ENCODE measurements at places on chromosomes 4 and X.

DNA sequence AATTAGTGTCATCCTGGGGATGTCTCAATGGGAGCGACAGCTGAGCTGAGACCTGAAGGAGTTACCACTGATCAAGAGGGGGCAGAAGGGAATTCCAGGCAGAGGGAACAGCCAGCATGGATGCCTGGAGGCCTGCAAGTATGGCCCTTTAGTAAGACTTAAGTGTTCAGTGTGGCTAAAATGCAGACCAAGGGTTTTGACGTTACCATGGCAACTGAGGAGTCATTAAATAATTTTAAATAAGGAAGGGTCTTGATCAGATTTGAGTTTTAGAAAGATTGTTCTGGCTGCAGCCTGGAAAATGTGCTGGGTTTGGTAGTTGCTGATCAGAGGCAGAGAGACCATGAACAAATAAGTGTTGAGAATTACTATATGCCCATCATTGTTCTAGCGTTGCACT lies 285.5 kb downstream of the USP46 start:
- DNase-seq = no peak

DNA sequence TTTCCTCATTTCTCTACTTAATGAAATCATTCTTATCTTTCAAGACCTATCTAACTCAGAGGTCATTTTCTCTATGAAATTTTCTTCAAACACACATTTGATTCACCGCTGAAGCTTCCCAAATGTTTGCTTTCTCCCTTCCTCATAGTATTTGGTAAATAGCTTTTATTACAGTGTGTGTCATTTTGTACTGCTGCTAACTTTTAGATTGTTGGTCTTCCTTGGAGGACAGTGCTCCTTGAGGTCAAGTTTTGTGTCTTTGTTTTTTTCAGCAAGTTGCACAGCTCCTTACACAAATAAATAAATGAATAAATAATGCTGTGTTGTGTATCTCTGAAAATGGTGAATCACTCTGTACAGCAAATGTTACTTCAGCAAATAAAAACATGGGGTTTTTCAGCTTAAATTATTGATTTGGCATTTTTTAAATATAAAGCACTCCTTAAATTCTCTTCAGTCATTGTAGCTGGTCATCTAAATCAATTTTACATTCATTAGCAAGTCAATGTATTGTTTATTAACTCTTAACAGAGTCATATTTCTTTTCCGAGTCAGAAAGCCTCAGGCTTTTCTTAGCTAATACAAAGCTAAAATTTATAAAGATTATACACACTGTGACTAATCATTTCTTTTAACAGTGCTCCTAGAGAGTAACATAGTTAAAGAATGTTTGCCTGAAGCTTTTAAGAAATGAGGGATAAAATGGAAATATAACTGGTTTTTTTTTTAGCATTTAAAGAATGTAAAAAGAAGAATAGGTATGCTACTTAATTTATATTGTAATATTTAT lies 30.1 kb upstream of the MAD2L1 start:
- DNase-seq = no peak

GRCh38 chr4:20895208-20895607 lies 194.9 kb downstream of the PACRGL start:
- DNase-seq = no peak

DNA sequence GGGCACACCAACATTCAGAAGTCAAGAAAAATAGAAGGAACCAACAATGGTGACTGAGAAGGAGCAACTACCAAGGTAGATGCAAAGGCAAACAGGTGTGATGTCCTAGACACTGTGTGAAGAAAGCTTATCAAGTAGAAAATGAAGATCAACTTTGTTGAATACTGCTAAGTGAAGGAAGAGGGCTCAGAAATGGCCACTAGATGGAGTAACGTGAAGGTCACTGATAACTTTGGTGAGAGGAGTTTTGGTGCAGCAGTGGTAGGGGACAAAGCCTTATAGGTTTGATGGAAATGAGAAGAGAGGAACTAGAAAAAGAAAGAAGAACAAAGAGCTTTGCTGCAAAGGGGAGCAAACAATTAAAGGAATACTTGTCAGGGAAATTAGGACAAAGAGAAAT lies 23.5 kb downstream of the OTC start:
- no peak for DNase-seq

DNA sequence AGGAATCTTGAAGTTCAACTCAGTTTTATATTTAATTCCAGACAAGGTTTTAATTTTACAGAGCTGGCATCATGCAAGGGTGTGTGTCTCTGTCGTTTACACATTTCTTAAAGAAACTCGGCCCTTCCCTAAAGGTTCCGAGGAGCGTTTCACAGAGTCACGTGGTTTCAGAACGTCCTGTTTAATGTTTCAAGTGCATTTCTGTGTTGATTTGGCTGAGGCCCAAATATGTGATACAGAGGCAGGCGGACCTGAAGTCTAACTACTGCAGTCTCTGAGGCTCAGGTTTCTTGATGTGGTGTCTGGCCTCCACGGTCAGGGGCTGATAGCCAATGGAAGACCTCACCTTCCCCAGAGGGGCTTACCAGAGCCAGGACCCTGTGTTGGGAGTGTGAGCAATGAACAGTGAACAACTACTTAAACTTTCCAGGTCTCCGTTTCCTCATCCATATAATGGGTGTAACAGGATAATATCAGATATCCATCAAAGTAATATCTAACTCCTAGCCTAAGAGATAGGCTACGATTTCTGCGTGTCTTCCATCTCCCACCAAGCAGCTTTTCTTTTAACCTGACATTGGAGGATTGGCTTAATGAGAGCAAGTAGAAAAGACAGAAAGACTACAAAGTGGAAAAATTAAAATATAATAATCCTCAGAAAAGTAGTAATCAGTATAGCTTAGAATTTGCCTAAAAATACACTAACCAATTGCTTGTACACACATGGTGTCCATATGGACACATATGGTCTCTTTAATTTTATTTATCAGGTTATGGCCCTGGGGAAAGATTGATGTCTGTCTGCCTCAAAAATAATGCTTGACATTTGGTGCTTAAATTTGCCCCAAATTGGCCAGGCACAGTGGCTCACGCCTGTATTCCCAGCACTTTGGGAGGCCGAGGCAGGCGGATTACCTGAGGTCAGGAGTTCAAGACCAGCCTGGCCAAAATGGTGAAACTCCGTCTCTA lies 50.0 kb upstream of the TRIM2 start:
- no peak for DNase-seq

DNA sequence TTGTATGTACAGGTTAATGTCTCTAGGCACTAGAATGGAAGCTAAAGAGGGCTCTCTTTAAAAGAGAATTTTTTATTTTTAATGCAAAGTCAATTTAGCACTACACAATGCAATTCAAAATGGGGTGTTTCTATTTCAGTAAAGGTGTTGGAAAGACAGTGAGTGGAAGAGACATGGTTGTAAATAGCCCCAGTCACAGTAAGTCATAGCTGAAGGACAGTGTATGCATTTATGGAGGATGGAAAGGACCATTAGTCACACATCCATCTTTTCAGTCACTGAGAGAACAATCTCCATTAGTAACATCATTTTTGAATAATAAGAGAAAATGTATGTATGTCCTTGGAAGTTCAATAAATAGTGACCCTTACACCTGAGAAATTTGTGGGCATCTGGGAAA lies 148.0 kb downstream of the PDHA2 start:
- DNase-seq = no peak

DNA sequence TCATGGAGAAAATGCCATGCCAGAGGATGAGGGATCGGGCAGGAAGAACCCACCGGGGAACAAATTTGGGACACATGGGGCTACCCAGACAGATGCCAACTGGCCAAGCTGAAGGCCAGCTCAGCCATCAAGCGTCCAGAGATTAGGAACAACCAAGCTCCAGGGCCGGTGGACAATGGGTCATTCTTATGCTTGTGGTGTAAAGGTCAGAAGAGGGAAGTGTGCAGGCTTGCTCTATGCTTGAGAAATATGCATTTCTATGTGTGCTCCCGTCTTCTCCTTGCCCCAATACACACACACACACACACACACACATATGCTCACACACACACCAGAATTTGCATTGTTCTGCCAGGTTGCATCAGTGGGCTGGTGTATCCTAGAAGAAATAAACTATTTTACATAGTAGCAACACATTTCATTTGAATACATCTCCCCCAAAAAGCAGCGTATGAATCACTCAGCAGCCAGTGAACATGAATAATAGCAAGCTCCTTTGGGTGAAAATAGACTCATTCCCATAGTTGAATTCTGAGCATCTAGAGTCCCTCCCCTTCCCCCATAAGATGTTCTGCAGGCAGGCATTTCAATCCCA lies 201.9 kb upstream of the PPARGC1A start:
- DNase-seq = no peak

DNA sequence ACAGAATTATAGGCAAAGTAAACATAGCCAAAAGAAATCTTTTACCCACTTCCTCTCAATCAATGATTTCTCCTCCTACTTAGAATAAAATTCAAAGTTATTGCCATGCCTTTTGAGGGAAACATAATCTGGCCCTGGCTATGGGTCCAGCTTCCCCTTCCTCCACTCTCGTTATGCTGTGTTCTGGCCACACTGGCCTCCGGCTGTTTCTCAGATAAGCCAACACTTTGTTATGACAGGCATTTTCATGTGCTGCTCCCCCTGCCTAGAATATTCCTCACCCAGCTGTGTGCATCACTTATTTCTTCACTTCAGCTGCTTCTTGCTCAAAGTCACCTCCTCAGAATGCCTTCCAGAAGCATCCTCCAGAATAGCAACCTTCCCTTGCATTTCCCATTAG lies 386.6 kb upstream of the AADAT start:
- DNase-seq = no peak

GRCh38 chr4:70997036-70997435 lies 3.6 kb downstream of the DCK start:
- DNase-seq = no peak

DNA sequence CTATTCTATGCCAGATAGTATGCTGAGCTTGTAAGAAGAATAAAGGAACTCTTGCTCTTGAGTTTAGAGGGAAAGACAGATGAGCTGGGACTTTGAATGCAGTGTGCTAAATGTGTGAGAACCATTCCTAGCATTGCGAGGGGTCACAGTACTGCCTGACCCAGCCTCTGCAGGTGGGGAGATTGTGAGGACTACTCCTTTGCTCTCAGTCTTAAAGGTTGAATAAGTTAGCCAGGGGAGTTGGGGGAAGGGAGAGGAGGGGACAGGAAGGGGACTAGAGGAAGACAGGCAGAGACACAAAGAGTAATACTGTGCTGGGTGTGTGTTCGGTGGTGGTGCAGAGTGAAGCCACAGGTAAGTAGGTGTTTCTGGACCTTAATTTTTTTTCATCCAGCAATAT lies 41.7 kb downstream of the DCUN1D4 start:
- no peak for DNase-seq

GRCh38 chrX:13000301-13000811 lies 25.4 kb downstream of the TMSB4X start:
- DNase-seq = peak; percentile 33

GRCh38 chr4:106704253-106704870 lies 331.8 kb downstream of the DKK2 start:
- no peak for DNase-seq

- DNase-seq = no peak
These were observed 72.4 kb downstream of the MAP9 start for GRCh38 chr4:155304375-155304774.

- DNase-seq = no peak
These were observed 37.9 kb downstream of the RGS12 start for GRCh38 chr4:3330707-3331106.

DNA sequence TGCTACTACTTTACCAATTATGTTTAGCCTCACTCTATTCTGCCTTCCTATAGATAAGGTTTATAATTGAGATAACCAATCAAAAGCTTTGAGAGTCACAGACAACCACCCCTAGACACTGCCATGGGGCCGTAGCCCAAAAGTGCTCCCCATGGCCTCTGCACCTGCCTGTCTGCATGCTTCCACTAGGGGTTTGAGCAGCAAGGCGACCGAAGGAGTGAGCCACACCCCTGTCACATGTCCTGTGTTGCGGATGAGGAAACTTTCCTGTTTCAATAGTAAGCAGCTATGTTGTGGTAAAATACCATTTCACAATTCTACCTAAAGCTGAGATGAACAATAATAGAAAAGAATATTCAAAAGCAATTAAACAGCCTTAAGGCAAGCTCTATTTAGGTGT lies 856.0 kb upstream of the FRG1 start:
- DNase-seq = no peak

DNA sequence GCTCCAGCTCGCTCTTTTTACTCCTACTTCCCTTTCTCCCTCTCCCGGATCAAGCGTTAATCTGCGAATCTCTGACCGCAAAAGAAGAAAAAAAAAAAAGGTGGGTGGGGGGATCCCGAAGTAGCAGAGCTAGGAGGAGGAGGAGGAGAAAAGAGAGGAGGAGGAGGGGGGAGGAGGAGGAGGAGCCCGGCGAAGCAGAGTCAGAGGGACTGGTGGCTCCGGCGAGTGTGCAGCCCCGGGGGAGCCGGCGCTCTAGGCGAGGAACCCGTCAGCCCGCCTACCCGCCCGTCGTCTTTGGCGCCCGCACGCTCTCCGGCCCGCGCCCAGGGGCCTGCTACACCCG lies at the start of gene NHSL2:
Gene NHSL2 (plus strand): TSS at position 203 of the 343 bp plus-strand sequence.
- peak; percentile 45 for DNase-seq

GRCh38 chr4:113869743-113870375 lies 108.3 kb upstream of the CAMK2D start:
- no peak for DNase-seq

DNA sequence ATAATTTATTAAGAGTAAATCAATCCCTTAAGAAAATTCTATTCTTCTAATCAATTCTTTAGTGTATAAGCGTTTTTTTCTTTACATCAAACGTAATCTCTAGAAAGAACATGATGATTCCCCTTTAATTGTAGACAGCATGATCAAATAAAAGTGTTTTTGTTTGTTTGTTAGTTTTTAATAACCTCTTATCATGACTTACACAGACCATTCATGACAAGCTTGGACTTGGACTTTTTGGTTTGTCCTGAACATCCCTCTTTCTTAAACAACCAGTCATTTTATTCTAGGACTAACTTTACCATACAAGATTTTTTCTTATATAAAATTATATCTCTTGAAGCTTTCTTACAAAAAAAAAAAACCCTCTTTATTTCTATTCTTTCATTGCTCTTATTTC lies 344.6 kb upstream of the SPOCK3 start:
- DNase-seq = no peak

- peak; percentile 74 for DNase-seq
These were observed 114.5 kb downstream of the ADRA2C start for GRCh38 chr4:3880615-3881120.

- no peak for DNase-seq
These were observed 42.3 kb upstream of the SRPX start for GRCh38 chrX:38262715-38263620.
